ENCODE measurements at places on chromosomes 13 and 19. TPM values are rescaled to one million over a fixed set of nuclear protein-coding genes. Genes with fewer than 3 reads are reported as not detected.

DNA sequence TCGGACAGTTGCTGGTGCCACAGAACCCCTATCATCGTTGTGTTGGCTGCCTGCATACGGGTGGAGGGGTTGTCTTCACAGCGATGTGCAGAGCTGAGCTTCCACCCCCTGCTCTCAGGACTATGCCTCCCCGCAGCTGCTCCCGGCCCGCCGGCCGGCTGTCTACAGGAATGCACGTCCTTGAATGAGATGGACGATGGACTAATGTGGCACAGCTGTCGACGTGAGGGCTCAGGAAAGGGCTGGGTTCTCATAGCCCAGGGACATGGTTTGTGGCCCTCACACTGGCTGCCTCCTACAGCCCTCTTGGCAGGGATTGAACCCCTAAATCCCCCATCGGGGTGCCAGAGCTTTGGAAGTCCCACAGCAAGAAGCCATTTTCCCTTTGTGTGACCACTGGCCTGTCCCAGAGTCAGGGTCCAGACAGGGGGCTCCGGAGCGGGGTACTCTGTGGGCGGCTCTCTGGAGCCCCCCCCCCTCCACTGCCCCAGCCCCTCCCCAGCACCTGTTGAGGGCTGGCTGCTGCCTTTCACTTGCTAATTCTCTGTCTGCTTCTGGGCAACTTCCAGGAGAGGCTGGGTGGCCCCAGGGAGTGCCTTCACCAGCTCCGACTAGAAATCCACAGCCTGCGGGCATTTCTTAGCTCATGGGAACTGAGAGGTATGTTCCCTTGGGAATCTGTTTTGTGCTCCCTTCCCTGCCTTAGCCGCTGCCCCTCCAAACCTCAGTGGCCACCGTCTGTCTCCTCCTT is 40.2 kb downstream of the TSSK6 start:
- DNase-seq, result no peak

DNA sequence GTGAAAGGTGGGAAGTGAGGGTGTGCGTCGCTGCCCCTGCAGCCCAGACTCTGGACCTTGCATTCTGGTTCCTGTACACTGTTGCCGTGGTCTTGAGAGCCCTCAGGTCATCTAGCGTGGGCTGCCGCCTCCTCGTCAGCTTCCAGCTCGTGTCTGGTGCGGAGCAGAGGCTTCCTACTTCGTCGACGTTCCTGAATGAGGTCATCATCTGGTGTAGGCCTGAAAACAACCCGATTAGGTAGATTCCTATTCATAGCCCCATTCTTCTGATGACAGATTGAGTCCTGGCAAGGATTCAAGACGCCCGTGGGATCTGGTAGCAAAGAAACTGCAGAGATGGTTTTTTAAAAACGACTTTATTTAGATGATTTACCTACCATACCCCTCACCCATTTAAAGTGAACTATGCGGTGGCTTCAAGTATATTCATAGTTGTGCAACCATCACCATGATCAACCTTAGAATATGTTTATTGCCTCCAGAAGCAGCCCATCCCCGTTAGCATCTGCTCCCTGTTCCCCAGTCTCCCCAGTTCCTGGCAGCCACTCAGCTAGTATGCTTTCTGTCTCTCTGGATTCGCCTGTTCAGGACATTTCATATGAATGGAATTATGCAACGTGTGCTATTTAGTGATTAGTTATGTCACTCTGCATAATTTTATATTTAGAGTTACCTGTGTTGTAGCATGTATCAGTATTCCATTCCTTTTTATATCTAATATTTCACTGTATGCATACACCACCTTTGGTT is 13.8 kb downstream of the NAXD start:
- DNase-seq, result no peak

- DNase-seq, result no peak
These were observed 102.7 kb downstream of the SLAIN1 start for GRCh38 chr13:77800219-77800618.

GRCh38 chr19:19741184-19741583 is 8.3 kb upstream of the ZNF14 start:
- no peak for DNase-seq

- DNase-seq, result no peak
These were observed 17.4 kb downstream of the COMP start for GRCh38 chr19:18773682-18774081.

DNA sequence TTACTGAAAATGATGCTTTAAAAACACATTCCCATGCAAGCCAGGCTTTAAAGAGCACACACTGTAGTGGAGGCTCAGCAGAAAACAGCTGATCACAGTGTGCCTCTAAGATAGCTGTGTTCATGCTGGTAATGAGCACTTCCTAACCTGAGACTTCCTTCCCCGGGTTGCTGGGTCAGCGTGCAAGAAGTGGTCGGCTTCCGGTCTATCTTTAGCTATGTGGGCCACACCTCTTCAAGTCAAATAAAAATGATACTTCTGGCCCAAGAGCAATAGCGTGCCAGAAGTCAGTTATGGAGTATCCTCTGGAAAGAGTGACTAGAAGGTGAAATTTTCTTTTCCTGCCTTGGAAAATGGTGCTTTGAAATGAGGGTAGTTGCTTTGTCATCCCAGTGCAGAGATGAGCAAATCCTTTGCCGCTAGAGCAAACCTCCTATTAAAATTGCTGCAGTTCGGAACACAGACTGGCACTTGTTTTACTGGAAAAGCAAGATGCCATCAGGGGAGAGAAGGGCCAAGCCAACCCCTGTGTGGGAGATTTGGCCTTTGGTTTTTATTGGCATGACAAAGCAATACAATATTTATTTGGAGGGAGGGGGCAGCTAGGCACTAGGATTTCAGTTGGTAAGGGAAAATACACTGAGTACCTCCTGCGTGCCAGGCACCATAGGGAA is 64.2 kb downstream of the ARHGAP35 start:
- DNase-seq, result no peak

- DNase-seq, result no peak
These were observed 15.3 kb downstream of the SYDE1 start for GRCh38 chr19:15122331-15123030.

DNA sequence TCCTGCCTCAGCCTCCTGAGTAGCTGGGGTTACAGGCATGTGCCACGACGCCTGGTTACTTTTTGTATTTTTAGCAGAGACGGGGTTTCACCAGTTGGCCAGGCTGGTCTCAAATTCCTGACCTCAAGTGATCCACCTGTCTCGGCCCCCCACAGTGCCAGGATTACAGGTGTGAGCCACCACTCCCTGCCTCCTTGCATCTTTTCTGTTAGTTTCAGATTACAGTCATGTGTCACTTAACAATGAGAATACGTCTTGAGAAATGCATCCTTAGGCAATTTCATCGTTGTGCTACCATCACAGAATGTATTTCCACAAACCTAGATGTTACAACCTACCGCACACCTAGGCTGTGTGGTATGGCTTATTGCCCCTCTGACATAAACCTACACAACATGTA is 180.4 kb downstream of the TM9SF2 start:
- DNase-seq, result no peak

DNA sequence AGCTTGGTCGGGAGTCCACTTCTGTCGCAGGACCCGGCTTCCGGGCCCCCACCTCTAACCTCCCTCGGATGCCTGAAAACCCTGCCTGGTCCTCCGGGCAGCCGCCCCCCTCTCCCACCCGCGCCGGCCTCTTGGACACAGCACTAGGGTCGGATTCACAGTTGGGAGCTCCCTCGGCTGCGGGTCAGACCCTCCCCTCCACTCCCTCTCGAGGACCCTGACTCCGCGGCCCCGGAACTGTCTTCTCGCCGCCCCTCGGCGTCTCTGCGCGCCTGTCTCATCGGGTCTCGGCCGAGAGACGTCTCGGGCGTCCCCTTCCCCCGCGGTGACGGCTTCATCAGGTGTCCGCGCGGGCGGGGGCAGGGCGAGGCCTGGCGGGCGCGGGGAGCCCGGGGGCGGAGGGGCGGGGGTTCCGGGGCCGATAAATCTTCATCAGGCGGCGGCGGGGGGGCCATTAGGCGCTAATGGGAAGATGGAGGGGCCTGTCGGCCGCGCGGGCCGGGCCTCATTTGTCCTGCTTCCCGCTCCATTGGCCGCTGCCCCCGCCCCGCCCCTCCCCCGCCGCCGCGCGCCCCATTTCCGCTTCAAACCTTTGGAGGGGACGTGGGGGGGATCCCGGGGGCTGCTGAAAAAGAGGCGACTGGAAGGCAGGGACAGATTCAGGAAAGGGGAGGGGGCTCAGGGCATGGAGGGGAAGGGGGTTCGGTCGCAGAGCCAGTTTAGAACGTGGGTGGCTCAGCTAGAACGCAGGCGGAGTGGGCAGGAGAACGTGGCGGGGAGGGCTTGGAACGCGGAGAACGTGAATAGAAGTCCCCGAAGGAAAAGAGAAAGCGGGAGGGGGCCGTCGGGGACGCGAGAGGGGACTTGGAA is 11.8 kb upstream of the ERFL start:
- DNase-seq, result no peak

- no peak for DNase-seq
These were observed 11.6 kb upstream of the DNMT1 start for GRCh38 chr19:10206226-10206885.

DNA sequence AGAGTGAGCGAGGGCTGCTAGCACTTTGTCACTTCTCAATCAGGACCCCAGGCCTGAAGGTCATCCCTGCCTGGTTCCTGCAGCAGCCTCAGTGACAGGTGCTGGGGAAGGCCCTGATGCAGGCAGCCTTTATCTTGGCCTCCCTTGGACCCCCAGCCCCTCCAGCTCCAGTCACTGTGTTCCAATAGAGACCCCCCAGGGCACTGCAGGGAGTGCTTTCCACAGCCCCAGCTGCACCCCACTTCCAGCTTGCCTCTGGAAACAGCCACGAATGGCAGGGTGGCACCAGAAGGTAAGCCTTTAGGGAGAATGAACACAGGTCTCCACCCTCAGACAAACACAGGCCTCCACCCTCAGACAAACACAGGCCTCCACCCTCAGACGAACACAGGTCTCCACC is 241.6 kb upstream of the SGCG start:
- no peak for DNase-seq

DNA sequence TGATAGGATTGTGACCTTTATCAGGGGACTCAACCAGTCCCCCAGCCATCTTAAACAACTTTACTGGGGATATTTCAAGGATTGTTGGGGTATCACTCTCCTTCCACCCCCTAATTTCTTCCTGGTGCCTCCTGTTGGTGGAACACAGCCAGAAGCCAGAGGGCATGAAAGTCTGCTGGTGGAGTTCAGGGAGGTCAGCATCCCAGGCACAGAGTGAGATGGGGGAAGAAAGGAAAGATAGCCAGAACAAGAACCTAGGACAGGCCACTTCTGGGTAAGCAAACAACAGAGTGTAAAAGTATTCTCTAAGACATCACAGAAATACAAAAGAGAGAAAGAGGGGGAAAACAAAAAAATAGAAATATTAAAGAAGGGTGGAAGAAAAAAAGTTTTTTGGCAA is 101.8 kb downstream of the SPRY2 start:
- DNase-seq, result no peak

DNA sequence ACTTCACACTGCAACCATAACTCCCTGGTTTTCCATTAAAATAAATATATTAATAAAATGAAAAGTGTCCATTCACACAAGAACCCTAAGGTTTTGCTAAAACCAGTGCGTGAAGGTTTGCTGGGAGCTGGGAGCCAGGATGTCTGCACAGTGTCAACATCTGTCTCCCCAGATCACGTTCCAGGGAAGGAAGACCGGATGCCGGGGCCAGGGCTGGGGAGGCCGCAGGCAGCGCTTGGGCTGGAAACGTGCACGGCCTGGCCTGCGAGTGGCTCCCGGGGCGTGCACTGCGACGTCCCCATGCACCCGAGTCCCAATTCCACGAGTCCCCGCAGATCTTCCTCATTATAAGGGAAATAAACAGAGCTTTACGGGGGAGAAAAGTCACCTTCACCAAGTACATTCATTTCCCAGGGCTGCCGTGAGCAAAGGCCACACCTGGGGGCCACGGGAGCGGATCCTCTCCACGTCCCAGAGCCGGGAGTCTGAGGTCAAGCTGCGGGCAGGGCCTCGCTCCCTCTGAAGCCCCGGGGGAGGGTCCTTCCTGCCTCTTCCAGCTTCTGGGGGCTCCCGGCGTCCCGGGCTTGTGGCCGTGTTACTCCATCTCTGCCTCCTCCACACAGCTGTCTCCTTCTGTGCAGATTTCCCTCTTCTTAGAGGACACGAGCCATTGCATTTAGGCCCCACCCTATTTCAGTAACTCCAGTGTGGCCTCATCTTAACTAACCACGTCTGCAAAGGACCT is 12.8 kb downstream of the SHC2 start:
- no peak for DNase-seq

DNA sequence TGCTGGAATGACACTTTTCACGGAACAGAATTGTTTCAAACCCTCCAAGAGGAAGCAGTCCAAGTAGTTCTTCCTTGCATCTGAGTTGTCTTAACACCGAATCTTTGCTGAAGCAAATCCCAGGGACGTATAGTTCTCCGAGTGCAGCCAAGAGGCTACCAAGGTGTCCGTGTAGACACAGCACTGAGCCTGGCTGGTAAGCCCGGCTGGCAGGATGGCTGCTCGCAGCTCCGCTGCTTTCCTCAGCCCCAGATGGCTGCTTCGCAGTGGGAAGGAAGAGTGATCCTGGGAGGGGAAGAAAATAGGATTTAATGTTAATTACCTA is 105.0 kb downstream of the SLC7A1 start:
- no peak for DNase-seq

DNA sequence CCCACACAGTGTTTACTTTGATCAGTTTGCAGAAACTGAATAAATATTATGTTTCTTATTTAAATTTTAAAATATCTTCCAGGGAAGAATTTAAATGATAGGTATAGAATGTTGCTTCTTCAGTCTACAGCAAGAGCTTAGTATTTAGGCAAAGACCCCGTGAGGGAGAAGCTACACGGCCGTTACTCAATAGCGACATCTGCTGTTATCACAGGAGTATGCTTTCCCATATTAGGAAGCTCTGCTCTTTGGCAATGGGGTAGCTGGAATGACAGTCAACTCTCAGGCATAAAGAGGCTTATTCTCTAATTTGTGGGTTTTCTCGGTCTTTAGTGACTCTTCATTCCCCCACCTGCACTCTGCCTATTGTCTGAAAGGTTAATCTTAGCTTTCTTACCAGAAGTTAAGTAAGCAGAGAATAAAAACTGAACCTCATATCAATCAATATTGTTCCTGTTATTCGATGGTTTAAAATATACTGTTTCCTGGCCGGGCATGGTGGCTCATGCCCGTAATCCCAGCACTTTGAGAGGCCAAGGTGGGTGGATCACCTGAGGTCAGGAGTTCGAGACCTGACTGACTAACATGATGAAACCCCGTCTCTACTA is 13.2 kb upstream of the LHFPL6 start:
- peak; percentile 60 for DNase-seq

- DNase-seq, result peak; percentile 61
These were observed 19.4 kb downstream of the CEACAM21 start for GRCh38 chr19:41595258-41595889.

GRCh38 chr13:67238277-67238859 is 8.2 kb upstream of the PCDH9 start:
- no peak for DNase-seq

- no peak for DNase-seq
These were observed 42.7 kb downstream of the PHF11 start for GRCh38 chr13:49538404-49538803.

GRCh38 chr19:56312342-56312741 is 2.3 kb downstream of the ZSCAN5A start:
- no peak for DNase-seq

Gene ATF5
- total RNA-seq, result 5.9 TPM

Gene EDNRB
- 52.1 TPM for total RNA-seq

Gene AMER2
- total RNA-seq, result not detected

Gene FFAR3
- total RNA-seq, result not detected

Gene KLK4
- not detected for total RNA-seq

Gene SOHLH2
- total RNA-seq, result not detected

Gene ATP1A3
- total RNA-seq, result 223 TPM

Gene ITGBL1
- 2.4 TPM for total RNA-seq

Gene TMC4
- total RNA-seq, result 2.8 TPM
